Activated naive CD4-positive, alpha-beta T cell (primary cell): ENCODE measurements at places on chromosomes 3 and 15.

DNA sequence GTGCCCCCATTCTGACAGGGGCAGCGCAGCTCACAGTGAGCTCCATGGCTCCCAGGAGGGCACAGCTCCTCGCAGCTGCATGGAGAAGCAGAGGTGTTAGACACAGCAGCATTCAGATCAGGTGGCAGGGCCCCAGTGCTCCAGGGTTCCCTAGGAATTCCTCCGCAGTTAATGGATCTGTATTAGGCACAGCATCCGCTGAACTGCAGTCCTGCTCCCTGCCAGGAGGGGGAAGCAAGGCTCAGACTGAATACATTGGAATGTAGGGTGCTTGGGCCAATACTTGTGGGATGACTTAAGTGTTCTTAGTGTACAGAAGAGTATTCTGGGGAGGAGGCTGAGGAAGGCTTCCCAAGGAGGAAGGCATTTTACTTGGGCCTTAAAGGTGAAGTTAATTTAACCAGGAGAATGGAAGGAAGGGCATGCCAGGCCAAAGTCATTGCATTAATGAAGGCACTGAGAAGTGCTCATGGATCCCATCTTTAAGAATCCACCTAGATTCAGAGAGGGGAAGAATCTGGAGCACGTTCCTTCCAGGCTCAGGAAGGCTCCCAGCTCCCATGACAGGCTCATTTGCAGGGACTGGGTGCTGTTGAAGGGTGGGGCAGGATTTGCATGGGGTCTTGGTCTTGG, 111.6 kb downstream of the RAB11A start:
- no peak for DNase-seq

DNA sequence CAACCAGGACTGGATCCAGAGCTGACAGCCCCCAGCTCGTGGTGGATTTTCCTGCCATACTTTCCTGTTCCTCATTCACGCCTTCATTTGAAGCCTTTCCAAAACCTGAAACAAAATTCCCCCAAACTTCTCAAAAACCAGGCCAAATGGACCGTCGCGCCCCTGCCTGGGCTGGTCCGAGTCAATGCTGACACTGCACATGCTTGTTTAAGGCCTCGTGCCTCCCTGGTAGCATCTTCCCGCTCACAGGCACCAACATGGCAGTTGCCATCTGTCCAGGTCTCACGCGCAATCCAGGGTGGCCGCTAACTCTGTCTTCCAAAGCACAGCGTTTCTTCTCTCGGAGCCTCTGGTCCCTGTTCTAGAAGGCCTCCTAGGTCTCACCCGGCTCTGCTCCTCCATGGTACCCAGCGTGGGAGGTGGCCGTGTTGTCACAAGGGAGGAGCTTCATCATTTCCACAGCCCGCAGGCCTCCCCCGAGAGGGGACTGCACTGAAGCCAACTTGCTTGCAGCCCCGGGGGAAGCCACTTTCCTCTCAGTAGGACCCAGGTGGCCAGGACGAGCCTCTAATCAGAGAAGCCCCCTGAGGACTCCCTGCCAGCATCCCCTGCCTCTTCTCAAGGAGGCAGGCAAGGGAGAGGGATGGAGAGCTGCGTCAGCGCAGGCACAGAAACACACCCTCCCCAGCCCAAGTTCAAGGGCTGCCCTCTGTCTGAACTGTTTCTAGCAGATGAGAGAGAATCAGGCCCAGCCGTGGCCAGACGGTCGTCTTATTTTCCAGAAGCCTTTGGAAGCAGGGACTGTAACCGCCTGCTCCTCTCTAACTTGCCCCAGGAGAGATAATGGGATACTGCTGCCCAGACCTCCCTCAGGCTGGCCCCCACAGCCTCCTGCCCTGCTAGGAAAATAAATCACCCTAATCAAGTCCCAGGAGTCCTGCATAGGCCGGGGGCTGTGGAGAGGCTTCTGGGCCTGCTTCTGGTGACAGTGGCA, 152.8 kb upstream of the TLE3 start:
- DNase-seq, result no peak

- no peak for DNase-seq
Measured at GRCh38 chr15:59668556-59668955, 11.2 kb upstream of the GTF2A2 start.

- no peak for DNase-seq
Measured at GRCh38 chr3:101036676-101037075, 43.5 kb upstream of the ABI3BP start.

- DNase-seq, result no peak
Measured at GRCh38 chr3:31550452-31551251, 17.9 kb downstream of the STT3B start.

DNA sequence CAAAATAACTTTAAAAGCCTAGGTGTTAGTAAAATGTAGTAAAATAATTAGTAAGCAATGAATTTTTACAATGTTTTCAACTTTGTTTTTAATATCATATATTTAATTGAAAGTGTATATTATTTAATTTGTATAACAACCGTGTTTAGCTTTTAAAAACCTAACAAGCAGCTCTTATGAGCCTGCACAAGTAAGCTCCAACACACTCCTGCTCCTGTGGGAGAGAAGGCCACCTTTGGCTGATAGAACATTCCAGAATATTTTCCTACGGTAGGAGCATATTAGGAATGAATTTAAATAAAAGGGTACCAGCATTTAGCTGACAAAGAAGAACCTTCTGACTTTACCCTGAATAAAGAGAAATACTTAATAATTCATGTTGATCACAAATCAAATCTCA, 40.3 kb upstream of the TM4SF1 start:
- DNase-seq, result no peak

DNA sequence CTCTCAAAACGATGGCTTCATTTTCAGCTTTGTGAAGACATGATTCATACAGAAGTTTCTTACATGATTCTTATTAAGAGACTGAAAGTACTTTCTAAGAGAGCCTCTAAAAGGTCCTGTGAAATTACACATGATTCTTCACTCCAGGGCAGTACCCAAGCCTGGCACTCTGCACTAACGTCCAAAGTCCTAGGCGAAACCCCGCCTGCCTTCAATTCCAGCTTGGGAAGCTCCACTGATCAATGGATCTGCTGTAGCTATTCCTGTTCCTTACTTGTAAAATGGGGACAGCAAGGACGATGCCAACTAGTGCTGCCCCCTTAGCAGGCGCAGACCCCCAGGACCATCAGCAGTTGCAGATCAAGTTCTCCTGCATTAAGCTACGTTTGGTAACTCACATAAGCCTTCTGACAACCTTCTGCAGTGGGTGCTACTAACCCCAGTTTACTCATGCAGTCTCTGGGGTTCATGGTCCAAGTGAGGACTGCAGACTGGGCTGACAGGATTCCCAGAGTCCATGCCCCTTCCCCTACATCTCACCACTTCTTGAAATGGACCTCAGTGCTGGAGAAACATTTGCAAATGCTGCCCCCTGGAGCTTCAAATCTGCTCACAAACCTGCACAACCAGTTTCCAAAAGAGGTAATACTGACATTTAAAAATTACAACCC, 10.6 kb downstream of the CHCHD4 start:
- no peak for DNase-seq

- peak; percentile 28 for DNase-seq
Measured at GRCh38 chr15:89361451-89362202, 27.0 kb upstream of the POLG start.

DNA sequence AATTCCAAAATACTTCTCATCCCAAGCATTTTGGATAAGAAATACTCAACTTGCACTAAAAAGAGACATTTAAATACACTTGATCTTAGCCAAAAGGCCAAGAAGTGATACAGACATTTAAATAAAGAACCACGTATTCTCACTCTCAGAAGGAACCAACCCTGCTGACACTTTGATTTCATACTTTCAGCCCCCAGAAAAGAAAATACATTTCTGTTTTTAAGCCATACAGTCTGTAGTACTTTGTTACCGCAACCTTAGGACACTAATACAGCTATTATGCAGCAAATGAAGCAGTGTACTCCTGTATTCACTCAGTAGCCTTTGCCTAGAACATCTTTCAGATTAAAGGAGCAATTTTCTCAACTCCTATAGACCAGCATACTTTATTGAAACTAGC, 86.7 kb downstream of the TBC1D5 start:
- DNase-seq, result no peak

- DNase-seq, result no peak
Measured at GRCh38 chr15:61697796-61698195, 362.5 kb downstream of the VPS13C start.

- DNase-seq, result no peak
Measured at GRCh38 chr15:79643393-79643792, 211.3 kb downstream of the MINAR1 start.

- no peak for DNase-seq
Measured at GRCh38 chr3:63779227-63779626, 39.9 kb upstream of the C3orf49 start.

GRCh38 chr3:145286937-145287336, 874.0 kb downstream of the PLOD2 start:
- DNase-seq, result no peak

GRCh38 chr15:78060232-78060631, 17.3 kb downstream of the TBC1D2B start:
- no peak for DNase-seq

DNA sequence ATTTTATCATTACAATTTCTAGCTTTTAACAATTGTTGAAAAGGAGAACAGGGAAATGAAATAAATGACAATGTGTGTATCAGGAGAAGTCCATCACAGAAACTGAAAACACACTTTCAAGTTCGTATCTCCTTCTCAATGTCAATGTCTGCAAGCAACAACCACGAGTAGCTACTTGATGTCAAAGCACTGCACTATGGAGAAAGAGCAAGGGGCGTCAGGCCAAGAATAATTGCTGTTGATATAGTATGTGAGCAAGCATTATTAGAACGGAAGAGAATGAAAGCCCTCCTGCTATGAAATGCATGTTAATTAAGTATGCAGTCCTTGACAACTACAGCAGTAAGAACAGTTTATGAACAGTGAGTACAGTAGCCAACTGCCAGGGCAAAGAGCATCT, 1250.1 kb downstream of the ZPLD1 start:
- no peak for DNase-seq

DNA sequence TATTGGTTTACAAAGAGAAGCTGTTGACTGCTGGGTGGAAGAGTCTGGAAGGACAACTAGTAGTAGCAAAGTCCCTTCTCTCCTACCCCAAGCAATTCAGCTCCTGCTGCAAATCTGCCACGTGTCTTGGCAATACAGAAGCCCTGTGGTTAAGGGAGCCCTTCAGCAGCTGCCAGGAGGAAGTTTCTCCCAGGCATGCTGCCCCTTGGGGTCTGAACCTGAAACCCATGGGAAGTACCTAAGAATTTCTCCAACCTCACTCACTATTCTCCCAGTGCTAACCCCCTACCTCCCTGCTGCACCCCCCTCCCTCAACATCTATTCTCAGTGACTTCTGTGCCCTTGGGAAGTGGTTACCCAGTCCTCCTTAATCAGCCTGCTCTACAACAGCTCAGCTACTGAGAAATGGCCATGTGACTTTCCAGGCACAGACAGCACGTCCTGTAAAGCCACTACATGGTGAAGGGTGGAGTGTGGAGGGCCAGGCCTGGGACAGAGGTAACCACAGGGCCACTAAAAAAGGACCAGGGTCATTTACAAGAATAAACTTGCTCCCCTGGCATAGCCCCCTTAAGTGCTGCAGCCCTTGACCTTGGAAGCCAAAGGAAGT, 316.6 kb downstream of the NTRK3 start:
- no peak for DNase-seq

GRCh38 chr3:135559802-135560201, 405.7 kb upstream of the PPP2R3A start:
- no peak for DNase-seq

GRCh38 chr15:88913850-88914169, 631 bp upstream of the MFGE8 start:
- DNase-seq, result no peak

DNA sequence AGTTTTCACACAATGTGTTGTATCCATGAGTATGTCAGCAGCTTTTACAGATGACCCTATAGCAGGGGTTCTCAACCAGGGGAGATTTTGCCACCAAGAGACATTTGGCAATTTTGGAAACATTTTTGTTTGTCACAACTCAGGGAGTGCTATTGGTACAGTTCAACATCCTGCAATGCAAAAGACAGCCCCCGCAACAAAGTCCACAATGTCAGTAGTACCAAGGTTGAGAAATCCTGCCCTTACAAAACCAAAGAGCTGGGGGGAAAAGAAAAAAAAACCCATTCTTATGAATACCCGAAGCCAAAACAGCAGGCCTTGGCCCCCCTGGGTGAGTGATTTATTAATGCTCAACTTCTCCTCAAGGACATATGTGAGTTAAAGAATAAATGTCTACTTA, 99.1 kb downstream of the LARS2 start:
- no peak for DNase-seq

- no peak for DNase-seq
Measured at GRCh38 chr15:60766391-60767128, 287.6 kb upstream of the ICE2 start.

DNA sequence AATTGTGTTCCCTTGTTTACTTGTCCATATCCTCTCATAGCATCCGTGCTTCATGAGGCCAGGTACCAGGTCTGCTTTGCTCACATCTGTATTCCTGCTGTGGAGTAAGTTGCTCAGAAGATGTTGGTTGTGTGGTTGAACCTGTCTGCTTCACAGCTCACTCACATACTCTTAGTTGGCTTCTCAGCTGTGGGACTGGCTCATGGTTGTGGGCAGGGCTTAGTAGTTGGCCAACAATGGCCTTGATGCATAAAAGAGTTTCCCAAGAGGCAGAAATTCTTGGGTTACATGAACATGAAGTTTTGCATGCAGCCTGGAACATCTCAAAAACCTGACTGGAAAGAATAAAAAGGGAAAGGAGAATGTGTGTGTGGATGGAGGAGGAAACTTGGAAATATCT, 17.0 kb downstream of the CELF6 start:
- no peak for DNase-seq

- no peak for DNase-seq
Measured at GRCh38 chr3:160748231-160748630, 7.8 kb upstream of the PPM1L start.

GRCh38 chr15:68346979-68347378, 69.4 kb downstream of the FEM1B start:
- no peak for DNase-seq

DNA sequence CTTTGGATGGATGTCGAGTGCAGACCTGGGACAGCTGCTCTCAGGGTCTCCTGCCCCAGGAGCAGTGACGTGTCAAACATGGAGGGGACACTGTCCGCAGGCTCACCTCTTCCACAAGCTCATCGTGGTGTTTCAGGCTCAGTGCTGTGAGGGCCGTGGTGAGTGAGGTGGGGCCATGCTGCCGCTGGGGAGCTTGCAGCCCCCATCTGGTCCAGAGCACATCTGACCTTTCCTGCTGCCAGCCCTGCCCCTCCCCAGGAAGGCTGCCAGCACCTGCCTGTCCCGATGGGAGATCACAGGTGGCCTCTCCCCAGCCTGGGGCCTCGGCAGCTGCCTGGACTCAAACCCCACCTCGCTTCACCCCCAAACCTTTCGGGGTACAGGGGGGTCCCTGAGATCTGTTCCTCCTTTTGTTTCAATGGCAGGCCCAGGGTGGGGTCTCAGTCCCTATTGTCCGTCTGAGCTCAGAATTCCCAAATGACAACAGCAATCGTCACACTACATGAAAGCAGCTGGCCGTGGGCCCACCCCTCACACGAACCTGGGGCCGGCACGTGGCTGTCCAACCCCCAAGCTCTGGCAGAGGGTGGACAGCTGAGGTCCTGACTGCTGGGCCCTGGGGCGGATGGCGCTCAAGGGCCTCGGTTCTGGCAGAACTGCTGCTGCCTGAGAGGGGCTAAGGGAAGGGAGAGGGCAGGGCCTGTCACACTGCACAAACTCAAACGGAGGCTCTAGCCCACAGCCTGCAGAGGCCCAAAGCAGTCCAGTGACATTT, 65.0 kb upstream of the RPL32 start:
- DNase-seq, result no peak
